Pulmonary artery endothelial cell (primary cell): ENCODE measurements at places on chromosomes 11 and 22. TPM values are rescaled to one million over a fixed set of nuclear protein-coding genes. Genes with fewer than 3 reads are reported as not detected.
A peak's percentile ranks its signal among the peaks of the same experiment; 100 is the strongest.

DNA sequence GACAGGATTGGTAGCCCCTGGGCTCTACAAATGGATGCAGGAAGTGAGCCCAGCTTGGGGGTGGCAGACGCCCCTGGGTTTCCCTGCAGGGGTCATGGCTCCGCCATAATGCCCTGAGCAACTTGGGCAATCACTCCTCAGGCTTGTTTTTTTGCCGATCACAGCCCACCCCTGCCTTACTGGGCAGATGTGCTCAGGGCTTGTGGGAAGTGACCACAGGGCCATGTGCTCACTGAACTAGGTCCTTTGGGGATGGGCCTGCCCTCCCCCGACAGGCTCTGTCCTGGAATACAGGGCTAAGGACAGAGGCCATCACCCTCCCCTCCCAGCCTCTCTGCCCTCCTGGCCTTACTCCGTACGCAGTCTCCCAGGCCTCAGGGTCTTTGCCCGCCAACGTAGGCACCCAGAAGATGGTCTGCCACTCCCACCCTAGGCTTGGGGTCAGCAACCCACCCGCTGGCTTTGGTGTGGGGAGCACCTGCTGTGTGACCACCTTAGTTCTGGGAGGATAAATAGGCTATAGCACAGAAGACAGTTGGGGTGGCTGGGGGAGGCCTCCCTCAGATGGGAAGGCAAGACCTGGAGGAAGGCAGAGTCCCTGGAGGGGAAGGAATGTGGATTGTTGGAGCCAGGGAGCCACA lies 3.8 kb downstream of the RPLP2 start:
- no peak for DNase-seq

DNA sequence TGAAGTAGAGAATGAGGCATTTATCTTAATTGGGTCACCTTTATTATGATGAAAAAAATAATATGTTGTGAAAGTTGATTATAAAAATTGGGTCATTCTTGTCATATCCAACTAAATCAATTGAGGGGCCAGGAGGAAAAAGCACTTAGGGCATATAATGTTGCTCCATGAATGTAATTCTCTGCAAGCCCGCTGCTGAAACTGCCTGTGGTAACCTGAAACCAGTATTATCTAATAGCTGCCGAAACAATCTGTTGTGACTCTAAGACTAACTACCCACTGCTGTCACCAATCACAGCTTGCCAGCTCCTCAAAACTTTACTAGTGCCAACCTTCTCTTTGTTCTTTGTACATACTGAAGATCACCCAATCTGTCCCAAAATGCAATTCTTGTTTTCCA lies 115.8 kb downstream of the ATG16L2 start:
- no peak for DNase-seq

- DNase-seq: no peak
Observed at GRCh38 chr11:114049050-114049449, 10.5 kb upstream of the ZBTB16 start.

GRCh38 chr11:1034001-1034400 lies 2.5 kb downstream of the MUC6 start:
- DNase-seq: no peak

GRCh38 chr11:119538753-119539152 lies 115.8 kb upstream of the THY1 start:
- no peak for DNase-seq

- DNase-seq: no peak
Observed at GRCh38 chr22:37457093-37457893, 28.9 kb downstream of the MFNG start.

- no peak for DNase-seq
Observed at GRCh38 chr11:62539238-62539925, 7.2 kb downstream of the AHNAK start.

- no peak for DNase-seq
Observed at GRCh38 chr11:117881217-117881616, 4.8 kb upstream of the FXYD6 start.

GRCh38 chr22:19824926-19825339 lies 29.7 kb downstream of the GNB1L start:
- no peak for DNase-seq

- DNase-seq: no peak
Observed at GRCh38 chr11:112042161-112042960, 17.2 kb downstream of the DLAT start.

DNA sequence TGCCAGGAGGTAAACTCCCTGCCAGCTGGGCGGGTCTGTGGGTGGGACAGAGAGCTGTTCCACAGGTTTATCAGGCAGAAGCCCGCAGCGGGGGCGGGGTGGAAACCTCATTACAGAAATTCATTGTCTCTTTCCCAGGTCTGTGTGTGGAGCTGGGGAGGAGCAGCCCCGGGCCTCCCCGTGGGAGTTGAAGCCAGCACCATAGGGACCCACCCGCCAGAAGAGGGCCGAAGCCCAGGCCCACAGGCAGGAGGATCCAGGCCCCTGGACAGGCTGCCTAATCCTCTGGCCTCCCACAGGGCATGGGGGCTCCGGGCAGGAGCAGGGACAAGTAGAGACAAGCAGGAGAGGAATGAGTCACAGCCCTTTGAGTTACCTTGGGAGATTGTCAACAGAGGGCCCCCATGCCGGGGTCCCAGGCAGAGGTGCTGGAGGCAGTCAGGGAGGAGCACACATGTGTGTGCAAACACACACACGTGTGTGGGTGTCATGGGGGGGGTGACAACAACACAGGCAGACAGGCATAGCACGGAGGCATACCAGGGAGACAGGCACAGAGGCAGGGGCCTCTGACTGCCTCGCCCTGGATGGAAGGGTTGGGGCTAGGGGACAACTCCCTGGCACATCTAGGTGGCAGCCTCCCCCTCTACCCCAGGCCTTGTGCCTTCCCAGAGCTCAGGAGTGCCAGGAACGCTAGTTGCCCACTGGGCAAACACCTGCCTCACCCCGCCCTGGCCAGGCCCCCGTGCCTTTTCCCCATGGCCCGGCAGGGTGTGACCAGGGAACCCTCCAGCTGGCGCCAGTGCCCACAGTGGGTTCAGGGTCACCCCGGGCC lies 1.4 kb downstream of the CDC42BPG start:
- DNase-seq: no peak

- DNase-seq: no peak
Observed at GRCh38 chr11:102553835-102554282, 23.3 kb upstream of the MMP7 start.

GRCh38 chr11:101863361-101863760 lies 51.4 kb upstream of the CEP126 start:
- DNase-seq: peak; percentile 35

DNA sequence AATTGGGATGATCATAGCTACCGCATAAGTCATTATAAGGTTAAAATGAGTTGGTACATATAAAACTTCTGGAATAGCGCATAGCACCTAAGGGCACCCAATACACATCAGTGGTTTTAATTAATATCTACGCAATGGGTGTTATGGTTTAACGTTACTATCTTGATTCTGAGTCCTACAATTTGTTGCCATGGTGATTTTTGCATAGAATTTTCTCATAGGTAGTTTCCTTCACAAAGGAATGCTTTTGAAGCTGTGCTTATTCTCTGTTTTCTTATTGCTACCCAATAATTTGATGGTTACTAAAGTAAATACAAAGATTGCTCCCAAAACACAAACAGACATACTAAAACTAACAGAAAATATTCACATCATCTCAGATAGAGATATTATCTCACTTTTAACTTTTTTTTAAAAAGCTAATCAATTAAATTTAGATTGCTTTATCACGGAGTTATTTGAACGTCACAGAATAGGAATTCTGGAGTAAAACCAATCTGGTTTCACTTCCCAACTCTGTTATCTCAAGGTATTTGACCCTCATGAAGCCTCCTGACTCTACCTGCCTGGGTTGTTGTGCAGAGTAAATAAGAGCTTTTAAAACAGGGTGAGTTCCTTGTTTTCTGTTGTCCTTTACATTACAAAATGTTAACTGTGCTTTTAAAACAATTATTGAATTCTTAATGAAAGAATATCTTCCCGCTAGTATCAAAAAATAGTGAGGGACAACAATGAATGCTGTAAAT lies 635.5 kb upstream of the CCDC90B start:
- no peak for DNase-seq

DNA sequence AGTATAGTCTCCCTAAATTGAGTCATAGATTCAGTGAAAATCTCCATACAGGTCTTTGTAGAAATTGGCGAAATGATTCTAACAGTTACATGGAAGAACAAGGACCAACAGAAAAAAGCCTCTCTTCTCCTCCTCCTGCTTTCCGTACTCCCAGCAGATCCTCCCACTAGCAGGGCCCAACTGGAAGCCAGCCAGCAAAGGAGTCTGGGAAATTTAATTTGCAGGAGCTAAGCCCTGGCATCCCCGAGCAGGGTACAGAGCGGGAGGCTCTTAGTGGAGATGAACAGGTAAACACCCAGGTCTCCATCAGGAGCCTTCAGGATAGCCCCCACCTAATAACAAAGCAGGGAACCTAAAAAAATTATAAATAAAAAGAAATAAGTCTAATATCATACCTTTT lies 1473.8 kb downstream of the TBC1D22A start:
- DNase-seq: no peak

GRCh38 chr11:68327586-68328370 lies 15.4 kb downstream of the LRP5 start:
- no peak for DNase-seq

- no peak for DNase-seq
Observed at GRCh38 chr11:12723421-12724300, 49.4 kb downstream of the TEAD1 start.

- DNase-seq: no peak
Observed at GRCh38 chr11:64485074-64485473, 105.9 kb upstream of the SLC22A12 start.

DNA sequence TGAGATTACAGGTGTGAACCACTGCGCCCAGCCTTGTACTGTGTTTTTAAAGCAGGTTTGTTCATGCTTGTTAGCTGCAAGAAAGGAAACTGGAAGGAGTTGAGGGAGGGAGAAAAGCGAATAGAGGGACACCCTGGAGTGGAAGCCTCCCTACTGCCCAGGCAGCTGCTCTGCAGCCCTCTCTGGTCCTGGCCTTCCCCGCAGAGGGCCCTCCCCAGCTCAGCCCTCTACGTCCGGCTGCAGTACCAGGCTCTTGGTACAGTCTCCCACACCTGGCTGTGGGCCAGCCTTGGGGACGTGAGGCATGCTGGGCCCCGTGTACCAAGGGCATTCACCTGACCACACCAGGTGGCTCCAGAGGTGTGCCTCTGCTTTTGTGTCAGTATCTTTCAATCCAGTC lies 70.8 kb downstream of the MED15 start:
- no peak for DNase-seq

DNA sequence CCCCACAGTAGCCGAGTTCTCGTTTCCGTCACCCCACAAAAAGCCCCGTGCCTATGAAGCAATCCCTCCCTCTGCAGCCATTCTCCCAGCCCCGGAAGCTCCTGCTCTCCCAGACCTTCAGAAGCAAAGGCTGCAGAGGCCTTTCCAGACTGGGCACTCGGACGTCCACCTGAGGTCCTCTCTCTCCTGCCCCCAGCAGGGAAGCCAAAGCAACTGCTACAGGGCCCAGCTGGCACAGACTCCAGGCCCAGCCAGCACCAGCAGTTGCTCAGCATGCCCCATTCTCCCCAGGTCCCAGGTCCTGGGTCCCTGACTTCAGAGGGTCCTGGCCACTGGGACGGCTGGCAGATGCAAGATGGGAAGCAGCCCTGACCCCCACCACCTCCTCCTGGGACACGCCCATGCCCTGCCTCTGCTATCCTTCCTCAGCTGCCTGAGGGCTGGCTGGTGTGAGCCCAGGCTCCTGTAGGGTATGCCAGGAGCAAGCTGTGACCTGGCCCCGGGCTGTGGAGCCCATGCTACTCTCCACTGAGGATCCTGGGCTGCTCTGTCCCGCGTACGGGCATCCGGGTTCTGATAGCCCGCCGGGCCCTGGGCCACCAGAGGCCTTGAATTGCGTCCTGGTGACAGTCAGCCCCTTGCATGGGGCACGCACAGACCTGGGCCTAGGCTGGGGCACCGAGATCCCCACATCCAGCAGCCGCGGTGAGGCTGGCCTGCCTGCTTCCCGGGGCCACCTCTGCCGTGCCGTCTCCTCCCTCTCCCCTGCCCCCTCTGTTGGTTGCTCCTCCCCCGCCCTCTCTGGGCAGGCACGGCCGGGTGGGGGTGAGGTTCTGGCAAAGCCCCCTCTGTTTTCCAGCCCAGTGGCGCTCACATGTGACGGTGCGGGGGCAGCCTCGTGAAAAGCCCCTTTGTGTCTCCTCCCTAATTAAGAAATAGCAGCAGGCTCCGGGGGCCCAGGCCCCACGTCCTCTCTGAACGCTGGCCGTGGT lies 1310.3 kb downstream of the BRD1 start:
- no peak for DNase-seq

- DNase-seq: no peak
Observed at GRCh38 chr22:40113696-40114095, 64.0 kb upstream of the TNRC6B start.

DNA sequence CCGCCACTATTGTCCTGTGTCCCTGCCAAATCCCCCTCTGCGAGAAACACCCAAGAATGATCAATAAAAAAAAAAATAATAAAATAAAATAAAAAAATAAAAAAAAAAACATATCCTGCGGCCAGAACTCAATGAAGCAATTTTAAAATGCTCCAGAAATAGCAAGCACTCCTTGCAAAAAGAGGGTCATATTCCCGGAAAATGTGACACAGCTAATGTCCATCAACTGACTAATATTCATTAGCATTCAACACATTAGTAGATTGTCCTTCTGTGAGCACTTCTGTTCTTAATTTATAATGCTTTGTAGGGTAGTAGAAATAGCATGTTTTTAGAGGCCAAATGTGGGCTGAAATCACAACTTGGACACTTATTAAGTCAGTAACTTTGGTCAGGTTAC lies 252.3 kb upstream of the SESN3 start:
- DNase-seq: no peak

DNA sequence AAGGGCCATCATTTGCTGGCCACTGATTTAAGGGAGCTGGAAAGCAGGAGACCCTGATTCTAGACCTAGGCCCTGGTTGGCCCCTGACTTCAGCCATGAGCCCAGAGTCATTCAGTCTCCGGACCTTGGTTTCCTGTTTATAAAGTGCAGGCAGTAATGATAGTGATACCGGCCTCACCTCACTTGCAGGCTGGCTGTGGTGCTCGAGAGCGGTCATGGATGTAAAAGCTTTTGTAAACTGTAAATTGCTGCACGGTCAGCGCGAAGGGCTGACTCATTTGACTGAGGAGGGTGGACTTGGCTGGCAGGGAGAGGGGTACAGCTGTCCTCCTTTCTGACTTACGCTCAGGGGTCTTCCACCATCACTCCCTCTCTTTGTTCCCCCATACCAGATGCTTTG lies 37.4 kb downstream of the FBLN1 start:
- no peak for DNase-seq

- no peak for DNase-seq
Observed at GRCh38 chr11:62273789-62274275, 3.9 kb downstream of the SCGB2A2 start.

The TRIM49 gene
- not detected in 2 replicates for total RNA-seq

The DDB1 gene
- total RNA-seq: 383 and 419 TPM in 2 replicates

The NLRP6 gene
- not detected in 2 replicates for total RNA-seq

The FIBIN gene
- not detected in 2 replicates for total RNA-seq

The CEND1 gene
- 0.13 and 0.14 TPM in 2 replicates for total RNA-seq

The GSTT2 gene
- total RNA-seq: 0.35 and 1.5 TPM in 2 replicates

The CBLIF gene
- total RNA-seq: not detected in 2 replicates

The ADAMTS8 gene
- not detected in 2 replicates for total RNA-seq

The BACE1 gene
- 9.3 and 12.4 TPM in 2 replicates for total RNA-seq

The OR4A47 gene
- not detected in 2 replicates for total RNA-seq

The OR8D4 gene
- total RNA-seq: 0.04 TPM in 1 of 2 replicates, not detected in the other

The RAG2 gene
- total RNA-seq: not detected in 2 replicates

The RHOD gene
- 4.2 and 10.6 TPM in 2 replicates for total RNA-seq
